GM18507 (cell line): ENCODE measurements at places on chromosomes 12 and 14.

- DNase-seq, result no peak
These were observed 81.0 kb upstream of the SCAF11 start for GRCh38 chr12:46071335-46071734.

DNA sequence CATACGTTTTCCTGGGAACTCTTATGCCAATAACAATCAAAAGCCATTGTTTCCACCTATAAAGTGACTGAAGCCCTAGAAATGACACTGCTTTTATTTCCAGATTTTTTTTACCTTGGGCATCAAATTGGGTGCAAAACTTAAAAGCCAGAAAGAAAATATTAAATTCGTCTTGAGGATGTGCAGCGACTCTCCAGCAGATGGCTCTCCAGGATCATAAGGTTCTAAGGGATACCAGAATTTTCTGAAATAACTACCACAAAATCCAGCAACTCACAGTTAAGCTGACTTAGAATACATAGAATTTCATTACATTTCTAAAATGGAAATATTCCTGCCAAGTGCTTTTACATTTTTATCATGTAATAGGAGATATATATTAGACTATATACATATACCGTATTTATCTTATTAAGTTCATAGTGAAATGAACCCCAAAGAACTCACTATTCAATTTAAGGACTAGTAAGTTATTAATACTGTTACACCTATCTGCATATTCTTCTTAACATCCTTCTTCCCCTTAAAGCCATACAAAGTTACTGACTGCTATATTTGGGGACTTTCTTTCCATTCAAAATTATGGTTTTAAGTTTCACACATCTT lies 44.0 kb downstream of the ARMH4 start:
- no peak for DNase-seq

DNA sequence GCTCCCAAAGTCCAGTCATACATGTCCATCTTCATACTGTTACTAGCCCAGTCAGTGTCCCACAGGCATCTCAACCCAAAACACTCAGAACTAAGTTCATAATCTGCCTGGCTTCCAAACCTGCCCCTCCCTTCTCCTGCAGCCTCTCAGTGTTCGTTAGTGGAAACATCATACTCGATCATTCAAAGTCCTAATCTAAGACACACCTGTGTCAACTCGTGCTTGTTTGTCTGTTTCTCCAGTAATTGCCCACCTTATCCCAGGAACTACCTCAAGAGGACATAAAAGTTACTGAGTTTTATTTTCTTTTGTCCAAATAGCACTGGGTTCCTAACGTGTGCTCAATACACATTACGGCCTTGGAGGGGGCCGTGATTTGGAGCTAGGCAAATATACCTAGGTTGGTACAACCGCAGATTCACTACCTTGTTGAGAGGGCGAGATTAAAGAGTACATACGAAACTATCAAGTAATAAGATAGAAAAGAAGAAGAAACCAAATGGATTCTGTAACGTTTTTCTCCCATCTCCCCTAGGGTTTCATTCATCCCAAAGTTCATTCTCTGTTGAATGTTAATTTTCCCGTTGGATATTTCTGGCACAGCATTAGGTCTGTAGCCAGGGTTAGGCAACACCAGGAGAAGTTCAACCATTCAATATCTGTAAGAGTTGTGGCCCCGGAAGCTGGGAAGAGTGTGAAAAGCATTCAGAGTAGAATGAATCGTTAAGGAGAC lies 3.2 kb downstream of the RNASE8 start:
- DNase-seq, result no peak

DNA sequence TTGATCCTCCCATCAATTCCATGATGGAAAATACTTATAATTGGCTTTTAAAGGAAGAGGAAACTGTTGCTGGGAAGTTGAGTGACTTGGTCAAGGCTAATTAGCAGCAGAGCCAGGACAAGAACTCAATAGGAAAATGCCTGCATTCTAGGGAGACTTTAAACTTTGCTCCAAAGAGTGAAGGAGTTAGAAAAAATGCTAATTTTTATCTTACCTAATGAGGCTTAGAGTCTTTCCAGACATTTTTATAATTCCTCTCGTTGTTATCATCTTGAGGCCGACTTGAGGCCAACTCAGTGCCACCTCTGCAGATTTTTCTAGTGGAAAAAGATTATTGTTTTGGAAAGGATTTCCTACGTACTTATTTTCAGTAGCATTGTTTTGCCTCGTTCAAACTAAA lies 344.6 kb downstream of the ETNK1 start:
- DNase-seq, result no peak

- DNase-seq, result no peak
These were observed 447.6 kb upstream of the CCDC196 start for GRCh38 chr14:66038618-66039017.
